ENCODE measurements at places on chromosomes 5 and 9.

DNA sequence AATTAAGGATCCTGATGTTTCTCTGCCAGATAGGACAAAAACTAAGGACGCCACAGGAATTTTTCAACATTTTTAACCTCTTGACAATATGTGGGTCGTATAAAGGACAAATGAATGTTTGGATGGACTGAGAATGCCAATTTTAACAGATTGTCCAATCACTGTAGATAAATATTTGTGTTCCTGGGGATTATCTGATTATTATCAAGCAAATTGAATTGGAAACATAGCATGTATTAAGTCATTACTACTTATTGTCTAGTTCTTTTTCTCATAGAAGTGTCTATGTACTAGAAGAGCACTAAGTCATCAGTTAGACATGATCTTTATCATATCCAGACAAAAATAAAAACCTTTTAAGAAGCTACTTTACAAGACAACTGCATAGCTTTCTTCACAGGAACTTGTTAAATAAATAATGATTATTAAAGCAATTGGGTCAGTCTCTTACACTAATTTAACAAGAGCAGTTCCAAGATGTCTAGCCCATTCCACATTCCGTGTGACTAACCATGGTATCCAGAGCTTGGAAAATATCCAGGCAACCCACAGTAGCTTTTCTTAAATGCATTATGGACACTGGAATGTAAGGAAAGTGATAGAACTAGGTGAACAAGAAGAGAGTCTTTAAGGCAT lies 127.5 kb upstream of the CDKN2B start:
- DNase-seq = no peak

DNA sequence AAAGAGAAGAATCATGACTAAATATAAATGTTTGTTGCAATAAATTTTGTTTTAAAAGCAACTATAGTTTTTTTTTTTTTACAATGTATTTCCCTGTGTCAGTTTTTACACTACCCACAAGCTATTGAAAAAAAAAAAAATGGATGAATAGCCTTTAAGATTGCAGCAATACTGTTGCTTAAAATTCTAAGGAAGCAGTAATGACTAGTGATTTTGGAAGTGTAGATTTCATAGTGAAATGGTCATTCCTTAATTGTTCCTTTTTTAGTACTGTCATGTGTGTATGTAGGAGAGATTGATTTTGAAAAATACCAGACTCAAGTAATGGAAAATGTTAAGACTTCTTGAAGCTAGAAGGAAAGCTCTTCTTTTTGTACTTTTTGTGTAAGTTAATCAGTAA lies 53.1 kb downstream of the NDUFS4 start:
- no peak for DNase-seq

DNA sequence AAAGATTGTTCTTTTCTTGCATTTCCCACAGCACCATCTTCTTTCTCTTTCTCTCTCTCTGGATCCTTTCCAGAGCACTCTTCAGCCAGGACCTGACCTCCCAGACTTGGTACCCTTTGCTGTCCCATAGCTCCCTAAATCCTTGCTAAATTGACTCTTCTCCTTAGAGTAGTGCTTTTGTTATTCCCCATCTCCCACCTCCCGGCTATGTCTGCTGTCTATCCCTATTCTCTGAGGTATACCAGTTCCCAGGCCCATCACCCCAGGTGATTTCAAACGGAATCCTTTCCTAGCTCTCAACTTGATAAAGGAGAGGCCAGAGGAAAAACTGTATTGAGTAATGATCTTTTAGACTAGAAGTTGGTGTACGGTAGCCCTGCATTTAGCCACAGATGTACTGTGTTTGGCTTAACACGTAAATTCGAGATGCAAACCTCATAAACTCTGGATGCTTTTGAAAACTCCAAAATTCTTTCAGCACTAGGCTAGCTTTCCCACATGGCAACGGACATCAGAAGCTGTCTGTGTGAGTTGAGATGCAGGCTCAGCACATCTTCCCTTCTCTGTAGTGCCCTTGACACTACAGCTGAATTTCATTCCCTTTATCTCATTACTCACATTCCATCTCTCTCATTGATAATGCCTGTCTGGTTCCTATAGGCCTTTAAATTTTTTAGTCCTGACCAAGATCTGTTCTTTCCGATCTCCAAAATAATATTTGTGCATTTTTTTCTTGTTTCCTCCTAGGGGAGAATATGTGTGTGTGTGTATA lies 320.8 kb upstream of the ITGA1 start:
- no peak for DNase-seq

- DNase-seq = no peak
These were observed 4.9 kb downstream of the LCN2 start for GRCh38 chr9:128153947-128154695.

DNA sequence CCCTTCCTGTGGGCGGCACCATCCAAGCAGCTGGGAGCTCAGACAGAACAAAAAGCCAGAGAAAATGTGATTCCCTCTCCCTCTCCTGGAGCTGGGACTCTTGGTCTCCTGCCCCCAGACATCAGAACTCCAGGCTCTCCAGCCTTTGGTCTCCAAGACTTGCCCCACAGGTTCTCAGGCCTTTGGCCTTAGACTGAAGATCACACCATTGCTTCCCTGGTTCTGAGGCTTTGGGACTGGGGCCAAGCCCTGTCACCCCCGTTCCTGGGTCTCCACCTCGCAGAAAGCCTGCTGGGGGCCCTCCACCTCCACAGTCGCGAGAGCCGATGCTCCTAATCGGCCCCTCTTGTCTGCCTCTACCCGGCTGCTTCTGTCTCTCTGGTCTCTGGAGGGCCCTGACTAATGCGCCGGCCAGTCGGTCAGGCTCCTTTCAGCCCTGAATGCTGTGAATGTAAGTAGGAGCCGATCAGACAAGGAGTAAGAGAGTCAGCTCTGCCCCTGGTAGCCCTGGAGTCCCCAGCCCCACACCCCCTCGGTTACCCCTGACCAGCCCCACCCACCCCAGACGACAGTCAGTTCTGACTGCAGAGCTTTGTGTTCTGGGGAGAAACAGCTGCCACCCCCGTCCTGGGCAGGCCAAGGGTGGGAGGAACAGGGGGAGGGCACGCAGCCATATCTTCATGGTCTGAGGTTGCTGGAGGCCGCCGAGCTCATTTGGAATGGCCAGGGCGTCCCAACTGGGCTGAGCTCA lies 57.5 kb downstream of the VAV2 start:
- no peak for DNase-seq

- no peak for DNase-seq
These were observed 4.6 kb downstream of the SMARCA2 start for GRCh38 chr9:2019723-2020122.

GRCh38 chr9:85157772-85158171 lies 488.2 kb downstream of the NTRK2 start:
- no peak for DNase-seq

DNA sequence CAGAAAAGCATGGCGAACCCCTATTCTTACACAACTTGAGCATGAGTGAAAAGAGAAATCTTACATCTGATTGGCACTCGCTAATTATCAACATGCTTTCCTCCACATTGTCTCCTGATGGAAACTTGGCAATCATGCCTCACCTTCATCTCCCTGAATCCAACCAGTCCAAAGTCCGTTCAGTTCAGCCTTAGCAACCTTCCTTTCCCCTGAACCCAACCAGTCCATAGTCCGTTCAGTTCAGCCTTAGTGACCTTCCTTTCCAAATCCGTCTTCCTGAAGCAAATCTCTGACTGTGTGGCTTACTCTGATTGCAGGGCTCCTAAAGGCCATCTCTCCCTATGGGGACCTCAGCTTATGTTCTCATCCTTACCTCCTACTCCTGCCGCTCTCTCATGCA lies 538.3 kb upstream of the CLINT1 start:
- DNase-seq = no peak

GRCh38 chr9:91302831-91303230 lies 58.9 kb downstream of the AUH start:
- DNase-seq = no peak

- DNase-seq = no peak
These were observed 9.9 kb downstream of the REEP2 start for GRCh38 chr5:138448481-138449398.

DNA sequence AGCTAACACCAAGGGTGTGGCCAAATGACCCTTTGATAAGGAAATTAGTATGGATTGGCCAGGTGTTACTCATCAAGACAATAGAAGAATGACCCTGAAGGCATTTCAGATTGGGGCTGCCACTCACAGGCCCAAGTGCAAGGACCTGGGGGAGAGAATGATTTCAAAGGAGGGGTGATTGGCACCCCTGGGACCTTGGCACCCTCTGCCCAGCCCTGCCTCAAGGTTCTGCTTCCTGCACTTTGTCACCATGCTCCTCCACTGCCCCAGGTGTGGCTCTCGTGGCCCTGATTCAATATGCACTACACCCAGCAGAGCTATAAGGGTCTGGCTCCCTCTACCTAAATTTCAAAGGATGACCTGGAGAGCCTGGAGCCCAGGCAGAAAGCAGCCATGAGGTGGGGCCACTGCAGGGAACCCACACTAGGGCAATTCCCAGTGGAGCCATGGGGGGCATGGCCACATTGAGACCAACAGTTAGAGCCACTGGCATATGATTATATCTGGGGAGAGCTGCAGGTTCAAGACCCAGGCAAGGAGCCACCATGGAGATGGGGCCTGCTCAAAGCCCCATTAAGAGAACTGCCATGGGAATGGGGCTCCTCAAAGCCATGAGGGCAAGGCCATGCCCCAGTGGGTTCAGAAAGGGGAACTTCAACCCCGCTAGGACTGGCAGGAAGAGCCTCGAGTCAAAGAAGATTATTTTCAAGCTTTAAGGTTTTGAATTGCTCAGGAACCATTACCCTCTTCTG lies 93.0 kb downstream of the CEMIP2 start:
- DNase-seq = no peak

- no peak for DNase-seq
These were observed 25.0 kb downstream of the STOM start for GRCh38 chr9:121345070-121345469.

DNA sequence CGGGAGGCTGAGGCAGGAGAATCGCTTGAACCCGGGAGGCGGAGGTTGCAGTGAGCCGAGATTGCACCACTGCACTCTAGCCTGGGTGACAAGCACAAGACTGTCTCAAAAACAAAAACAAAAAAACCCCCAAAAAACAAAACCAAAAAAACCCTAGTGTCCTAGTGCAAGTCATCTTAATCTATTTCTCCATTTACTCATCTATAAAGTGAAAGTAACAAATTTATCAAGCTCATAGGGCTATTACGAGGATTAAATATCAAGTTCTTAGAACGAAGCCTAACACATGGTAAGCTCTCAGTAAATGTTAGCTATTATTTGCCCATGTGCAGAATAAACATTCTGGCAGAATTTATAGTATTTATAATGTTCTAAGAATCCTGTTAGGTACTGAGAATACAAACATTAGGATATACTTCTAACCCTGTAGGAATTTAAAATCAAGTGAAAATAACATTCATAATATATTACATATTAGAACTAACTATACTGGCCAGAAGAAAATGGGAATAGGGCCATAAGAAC lies 45.0 kb downstream of the GOLPH3 start:
- DNase-seq = no peak

- no peak for DNase-seq
These were observed 289.5 kb upstream of the MPDZ start for GRCh38 chr9:13568841-13569601.

- no peak for DNase-seq
These were observed 353.8 kb upstream of the IZUMO3 start for GRCh38 chr9:24899463-24899862.
